IMR-90 (cell line): ENCODE measurements at places on chromosomes 12 and 14. TPM values are rescaled to one million over a fixed set of nuclear protein-coding genes. Genes with fewer than 3 reads are reported as not detected.

Gene C14orf180
- polyA plus RNA-seq = not detected in 2 replicates

Gene CMTM5
- 0.07 and 0.11 TPM in 2 replicates for polyA plus RNA-seq

Gene STON2
- not detected in 2 replicates for polyA plus RNA-seq

DNA sequence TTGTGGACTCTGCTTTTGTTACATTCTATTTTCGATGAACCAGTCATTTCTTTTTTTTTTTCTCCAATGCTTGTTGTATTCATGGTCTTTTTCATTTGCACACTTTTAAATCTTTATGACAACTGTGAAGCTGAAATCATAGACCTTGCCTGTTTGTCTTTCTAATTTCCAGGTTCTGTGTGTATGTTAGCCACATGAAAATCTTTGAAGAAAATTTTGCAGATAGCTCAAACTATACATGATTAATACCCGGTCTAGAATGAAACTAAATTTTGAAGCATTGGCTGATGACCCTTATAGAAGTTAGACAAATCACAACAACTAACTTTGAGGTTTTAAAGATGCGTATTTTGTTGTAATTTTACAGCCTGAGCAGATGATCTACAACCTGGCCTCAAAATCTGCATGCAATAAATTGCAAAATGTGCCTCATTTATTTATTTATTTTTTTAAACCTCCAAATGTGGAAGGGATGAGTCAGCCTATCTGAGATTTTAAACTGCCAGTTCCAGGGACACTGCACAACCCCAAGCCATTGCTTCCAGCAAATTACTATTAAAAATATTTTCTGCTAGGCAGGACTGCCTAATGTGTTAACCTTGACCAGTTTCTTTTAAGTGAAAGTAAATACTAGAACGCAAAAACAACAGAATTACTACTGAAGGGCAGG is 96.3 kb upstream of the NAV3 start:
- peak; percentile 38 for DNase-seq

- no peak for DNase-seq
Measured at GRCh38 chr14:37596790-37597472, 1.5 kb downstream of the TTC6 start.

Gene HHIPL1
- 0.65 and 1.4 TPM in 2 replicates for polyA plus RNA-seq

GRCh38 chr12:108303703-108304102 is 35.4 kb downstream of the CMKLR1 start:
- no peak for DNase-seq

DNA sequence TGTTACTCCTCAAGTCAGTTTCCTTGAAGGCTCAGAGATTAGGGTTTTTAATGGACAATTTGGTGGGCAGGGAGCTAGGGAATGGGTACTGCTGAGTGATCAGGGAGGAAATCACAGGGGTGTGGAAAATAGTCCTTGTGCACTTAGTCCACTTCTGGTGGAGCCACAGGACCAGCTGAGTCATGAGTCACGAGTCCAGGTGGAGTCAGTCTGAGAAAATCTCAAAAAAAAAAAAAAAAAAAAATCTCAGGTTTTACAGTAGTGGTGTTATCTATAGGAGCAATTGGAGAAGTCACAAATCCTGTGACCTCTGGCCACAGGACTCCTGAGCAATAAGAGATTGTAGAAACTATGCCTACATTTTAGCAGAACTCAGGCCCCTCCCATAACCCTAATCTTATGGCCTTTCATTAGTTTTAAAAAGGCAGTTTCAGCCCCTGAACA is 28.2 kb upstream of the AMN1 start:
- no peak for DNase-seq

- DNase-seq = peak; percentile 78
Measured at GRCh38 chr12:122356192-122356635, 66.3 kb downstream of the CLIP1 start.
